Activated CD4-positive, alpha-beta memory T cell treated with anti-CD3 and anti-CD28 coated beads for 36 hours (primary cell): ENCODE measurements at places on chromosomes 12 and 14. TPM values are rescaled to one million over a fixed set of nuclear protein-coding genes. Genes with fewer than 3 reads are reported as not detected.
A peak's percentile ranks its signal among the peaks of the same experiment; 100 is the strongest.

- no peak overlapping the region for H3K4me3 ChIP-seq
- no peak overlapping the region for H3K27ac ChIP-seq
- H3K27me3 ChIP-seq = no peaks in the 10 kb centered on the region
Measured at GRCh38 chr12:108611884-108612415, 14.1 kb upstream of the TMEM119 start.

DNA sequence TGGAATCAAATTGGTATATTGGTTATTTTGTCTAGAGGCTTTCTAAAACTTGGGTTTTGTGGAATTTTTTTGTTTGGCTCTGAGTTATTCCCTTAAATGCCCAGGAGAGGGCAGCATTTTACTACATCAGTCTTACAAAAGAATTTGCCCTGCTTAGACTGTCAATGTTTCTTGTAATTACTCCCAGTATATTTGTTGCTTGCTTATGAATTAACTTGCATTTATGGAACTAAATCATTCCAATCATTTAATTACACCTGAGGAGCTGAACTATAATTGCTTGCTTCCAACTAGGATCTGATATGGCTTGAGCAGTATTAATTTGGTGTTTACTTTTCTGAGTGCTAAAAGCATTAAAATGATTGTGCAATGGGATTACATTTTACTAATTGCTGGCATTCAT, 48.7 kb downstream of the MIPOL1 start:
- no peak overlapping the region for H3K4me3 ChIP-seq
- peaks cover 1% of the 10 kb centered on the region for H3K27me3 ChIP-seq

- H3K27me3 ChIP-seq = peaks cover 40% of the 10 kb centered on the region
- no peaks in the 10 kb centered on the region for H3K36me3 ChIP-seq
- no peak for DNase-seq
Measured at GRCh38 chr14:100671386-100671901, 55.2 kb upstream of the DLK1 start.

GRCh38 chr14:72924337-72924736, 1.9 kb upstream of the DCAF4 start:
- no peak overlapping the region for H3K27ac ChIP-seq
- no peaks in the 10 kb centered on the region for H3K36me3 ChIP-seq
- H3K27me3 ChIP-seq = peaks cover 4% of the 10 kb centered on the region
- peaks cover 8% of the 10 kb centered on the region for H3K4me1 ChIP-seq

DNA sequence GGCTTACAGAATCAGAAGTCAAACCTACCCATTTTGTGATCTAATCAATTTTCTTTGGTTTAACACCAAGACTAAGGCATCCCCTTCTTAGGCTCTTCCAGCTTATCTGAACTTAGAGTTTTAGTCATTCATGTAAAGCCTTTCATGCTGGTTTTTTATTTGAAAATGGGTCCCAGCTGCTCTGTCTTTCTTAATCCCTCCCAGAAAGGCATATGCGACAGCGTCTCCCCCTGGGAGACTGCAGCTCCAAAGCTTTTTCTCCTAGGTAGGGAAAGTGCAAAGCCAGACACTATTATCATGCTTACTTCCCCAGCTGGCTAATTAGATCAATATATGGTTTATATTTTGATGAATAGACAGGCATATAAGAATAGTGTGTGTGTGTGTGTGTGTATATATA, 96.6 kb upstream of the E2F7 start:
- no peak for DNase-seq
- H3K4me3 ChIP-seq = no peak overlapping the region
- H3K27me3 ChIP-seq = peaks cover 2% of the 10 kb centered on the region
- no peak overlapping the region for H3K27ac ChIP-seq
- no peaks in the 10 kb centered on the region for H3K4me1 ChIP-seq

GRCh38 chr12:90280564-90281058, 572.0 kb upstream of the ATP2B1 start:
- H3K4me1 ChIP-seq = peaks cover 16% of the 10 kb centered on the region
- H3K4me3 ChIP-seq = no peak overlapping the region
- peaks cover 17% of the 10 kb centered on the region for H3K36me3 ChIP-seq
- H3K27ac ChIP-seq = peak overlapping the region; percentile 13

- no peak for DNase-seq
- H3K27ac ChIP-seq = no peak overlapping the region
- H3K4me3 ChIP-seq = no peak overlapping the region
- H3K36me3 ChIP-seq = peaks cover 12% of the 10 kb centered on the region
- H3K27me3 ChIP-seq = no peaks in the 10 kb centered on the region
Measured at GRCh38 chr12:104524034-104524832, 67.5 kb downstream of the CHST11 start.

DNA sequence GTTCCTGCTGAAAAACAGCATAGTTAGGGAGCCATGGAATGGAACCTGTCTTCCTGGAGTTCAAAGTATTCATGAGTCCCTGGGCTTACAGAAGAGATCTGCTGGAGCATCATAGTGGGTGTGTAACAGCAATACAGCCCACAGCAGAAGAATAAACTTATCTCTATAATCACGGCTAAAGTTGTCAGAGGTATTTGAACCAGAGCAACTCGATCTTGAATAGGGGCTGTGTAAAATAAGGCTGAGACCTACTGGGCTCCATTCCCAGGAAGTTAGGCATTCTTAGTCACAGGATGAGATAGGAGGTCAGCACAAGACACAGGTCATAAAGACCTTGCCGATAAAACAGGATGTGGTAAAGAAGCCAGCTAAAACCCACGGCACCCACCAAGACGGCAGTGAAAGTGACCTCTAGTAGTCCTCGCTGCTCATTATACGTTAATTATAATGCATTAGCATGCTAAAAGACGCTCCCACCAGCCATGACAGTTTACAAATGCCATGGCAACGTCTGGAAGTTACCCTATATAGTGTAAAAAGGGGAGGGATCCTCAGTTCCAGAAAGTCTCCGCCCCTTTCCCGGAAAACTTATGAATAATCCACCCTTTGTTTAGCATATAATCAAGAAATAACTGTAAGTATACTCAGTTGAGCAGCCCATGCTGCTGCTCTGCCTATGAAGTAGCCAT, 223.4 kb downstream of the PCNX1 start:
- H3K36me3 ChIP-seq = no peaks in the 10 kb centered on the region
- peak; percentile 64 for DNase-seq
- peaks cover 8% of the 10 kb centered on the region for H3K4me1 ChIP-seq
- no peak overlapping the region for H3K27ac ChIP-seq
- H3K4me3 ChIP-seq = no peak overlapping the region
- no peaks in the 10 kb centered on the region for H3K27me3 ChIP-seq

Gene CLEC7A
- not detected for total RNA-seq

Gene PLCZ1
- not detected for total RNA-seq

Gene IL23A
- total RNA-seq = 48.5 TPM

Gene EML5
- total RNA-seq = 6.2 TPM

Gene DEGS2
- 1.3 TPM for total RNA-seq

Gene CTSG
- total RNA-seq = not detected

Gene GNB3
- total RNA-seq = 0.78 TPM

Gene ANO4
- not detected for total RNA-seq
